ENCODE measurements at places on chromosomes 6 and 20. TPM values are rescaled to one million over a fixed set of nuclear protein-coding genes. Genes with fewer than 3 reads are reported as not detected.

Gene CFAP61
- total RNA-seq, result 0.61 TPM

Gene C6orf15
- total RNA-seq, result not detected

Gene MAP7
- total RNA-seq, result 67.0 TPM

Gene SLC22A16
- not detected for total RNA-seq

Gene PSMG4
- 45.6 TPM for total RNA-seq

Gene TMEM244
- not detected for total RNA-seq

Gene CCHCR1
- 38.0 TPM for total RNA-seq

Gene GFOD1
- total RNA-seq, result 8.8 TPM

Gene TP53TG5
- not detected for total RNA-seq

Gene C20orf204
- total RNA-seq, result 0.61 TPM

Gene NCOA5
- 29.9 TPM for total RNA-seq

Gene TCP11
- total RNA-seq, result not detected

Gene C6orf58
- not detected for total RNA-seq

Gene ARHGAP40
- total RNA-seq, result 0.86 TPM

Gene PRND
- 0.11 TPM for total RNA-seq

Gene RING1
- 27.4 TPM for total RNA-seq

Gene BCAS1
- 0.19 TPM for total RNA-seq

Gene SSTR4
- not detected for total RNA-seq

Gene GZF1
- 11.9 TPM for total RNA-seq

Gene MPIG6B
- not detected for total RNA-seq

Gene SALL4
- total RNA-seq, result 231 TPM

Gene MRAP2
- total RNA-seq, result 4.7 TPM

Gene TRIM15
- total RNA-seq, result 0.48 TPM

Gene SPATA2
- total RNA-seq, result 11.9 TPM

Gene PPP2R5D
- total RNA-seq, result 52.4 TPM

Gene KIAA0408
- 10.8 TPM for total RNA-seq

Gene ISM1
- 0.78 TPM for total RNA-seq

Gene RPS10
- total RNA-seq, result 2,434 TPM

Gene E2F3
- total RNA-seq, result 42.2 TPM

Gene HUS1B
- total RNA-seq, result 0.75 TPM

Gene MAP3K5
- total RNA-seq, result 2.4 TPM

Gene TNXB
- total RNA-seq, result 4.8 TPM

Gene FAXC
- total RNA-seq, result 25.6 TPM

Gene E2F1
- 35.3 TPM for total RNA-seq

Gene EYA4
- total RNA-seq, result 0.17 TPM

Gene CD93
- not detected for total RNA-seq

Gene TAAR9
- total RNA-seq, result not detected

Gene LY6G6F
- total RNA-seq, result not detected

Gene MATN4
- 4.0 TPM for total RNA-seq

Gene FHL5
- total RNA-seq, result not detected

Gene LAMA4
- total RNA-seq, result 0.92 TPM

Gene CLIC5
- not detected for total RNA-seq

Gene NKX2-2
- total RNA-seq, result not detected

Gene TAP1
- 16.8 TPM for total RNA-seq

Gene C6orf132
- total RNA-seq, result 64.0 TPM

Gene SMIM26
- total RNA-seq, result 73.0 TPM

Gene ARMH2
- not detected for total RNA-seq

Gene CDH22
- total RNA-seq, result 0.39 TPM

Gene SNX21
- 16.8 TPM for total RNA-seq

Gene TFAP2B
- not detected for total RNA-seq

Gene OSTM1
- 30.3 TPM for total RNA-seq

Gene PHACTR3
- total RNA-seq, result not detected

Gene DAAM2
- 2.9 TPM for total RNA-seq

Gene MYL9
- total RNA-seq, result 193 TPM

Gene KIFC1
- total RNA-seq, result 69.3 TPM

Gene PTCRA
- not detected for total RNA-seq

Gene NR2E1
- not detected for total RNA-seq

All from H1 (cell line).